ENCODE measurements at places on chromosomes 13 and 19.

GRCh38 chr19:15289673-15290072, 42.7 kb downstream of the BRD4 start:
- DNase-seq: no peak

- no peak for DNase-seq
These were observed 2800.4 kb downstream of the PCDH9 start for GRCh38 chr13:64429691-64430090.

DNA sequence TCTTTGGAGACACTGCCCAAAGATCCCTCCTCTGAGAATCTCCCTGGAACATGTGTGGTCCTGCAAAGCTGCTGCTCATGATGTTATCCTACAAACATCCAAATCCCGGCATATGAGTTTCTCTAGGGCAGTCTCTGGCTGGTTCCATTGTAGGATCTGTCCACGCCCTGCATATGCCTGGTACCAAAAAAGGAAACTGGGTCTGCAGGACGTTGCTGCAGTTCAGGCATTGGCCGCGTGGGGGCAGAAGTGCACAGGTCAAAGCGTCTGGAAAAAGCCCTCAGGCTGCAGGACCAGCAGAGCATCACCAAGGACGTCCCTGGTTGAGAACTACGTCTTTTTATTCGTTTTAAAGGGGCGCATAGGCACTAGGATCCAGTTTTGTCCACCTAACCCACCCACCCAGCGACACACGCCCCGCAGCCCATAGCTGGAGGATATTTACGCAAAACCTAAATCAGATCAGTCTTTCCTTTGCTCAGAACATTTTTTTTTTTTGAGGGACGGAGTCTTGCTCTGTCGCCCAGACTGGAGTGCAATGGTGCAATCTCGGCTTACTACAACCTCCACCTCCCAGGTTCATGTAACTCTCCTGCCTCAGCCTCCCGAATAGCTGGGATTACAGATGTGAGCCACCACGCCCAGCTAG, 12.9 kb upstream of the ZNF564 start:
- peak; percentile 86 for DNase-seq

GRCh38 chr13:44048326-44048725, 168.6 kb downstream of the LACC1 start:
- no peak for DNase-seq

DNA sequence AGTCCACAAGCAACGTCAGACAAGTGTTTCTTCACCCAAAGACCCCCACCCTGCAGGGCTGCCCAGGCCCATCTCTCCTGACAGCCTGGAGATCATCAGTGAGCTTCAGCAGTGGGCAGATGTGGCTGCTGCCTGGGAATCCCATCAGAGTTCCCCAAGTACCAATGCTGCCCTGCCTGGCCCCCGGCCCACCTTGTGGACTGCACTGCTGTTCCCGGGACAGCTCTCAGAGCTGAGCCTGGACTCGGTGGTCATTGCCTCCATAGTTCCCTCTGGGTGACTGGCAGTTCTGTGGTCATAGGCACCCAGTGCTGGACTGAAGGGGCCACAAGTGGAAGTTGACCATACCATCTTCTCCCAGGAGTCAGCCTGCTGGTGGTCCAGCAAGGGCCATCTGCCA, 24.5 kb upstream of the ZNF492 start:
- no peak for DNase-seq

DNA sequence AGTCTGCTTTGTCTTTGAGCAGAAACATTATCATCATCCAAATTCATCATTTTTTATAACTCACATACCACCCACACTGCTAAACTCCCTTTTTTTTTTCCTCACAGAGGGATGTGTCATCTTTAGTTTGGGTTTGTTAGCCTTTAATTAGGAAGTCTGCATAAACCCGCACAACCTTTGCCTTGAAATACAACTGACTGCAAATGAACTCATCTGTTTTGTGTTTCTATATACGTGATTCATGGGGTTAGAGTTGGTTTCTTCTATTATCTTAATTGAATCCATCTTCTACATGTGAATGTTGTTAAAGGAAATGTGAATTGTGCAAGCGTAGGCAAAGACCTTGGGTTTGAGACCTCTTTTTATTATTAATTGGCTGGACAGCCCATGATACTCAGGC, 102.7 kb downstream of the SLAIN1 start:
- peak; percentile 95 for DNase-seq

- DNase-seq: peak; percentile 54
These were observed 76.8 kb upstream of the LRCH1 start for GRCh38 chr13:46476174-46476573.

GRCh38 chr13:92833071-92833470, 393.5 kb upstream of the GPC6 start:
- DNase-seq: peak; percentile 13

GRCh38 chr13:77751513-77752456, 54.3 kb downstream of the SLAIN1 start:
- peak; percentile 58 for DNase-seq

DNA sequence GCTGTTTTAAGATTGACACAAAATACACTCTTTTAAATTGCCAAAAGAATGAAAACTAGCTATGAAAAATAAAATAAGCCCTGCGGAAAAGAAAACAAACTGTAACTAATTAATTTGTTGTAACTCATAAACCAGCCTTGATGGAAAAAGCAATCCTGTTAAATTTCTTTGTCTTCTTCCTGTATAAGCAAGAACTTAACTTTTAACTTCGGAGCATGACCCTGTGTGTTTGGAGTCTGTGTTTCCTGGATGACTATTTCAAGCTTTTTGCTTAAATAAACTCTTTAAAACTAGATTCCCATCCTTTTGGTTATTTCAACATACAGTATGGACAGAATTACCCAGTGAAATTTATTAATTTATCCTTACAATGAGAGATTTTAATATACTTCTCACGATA, 122.6 kb downstream of the TNFRSF19 start:
- no peak for DNase-seq

GRCh38 chr19:33546656-33547055, 25.1 kb upstream of the PEPD start:
- no peak for DNase-seq

DNA sequence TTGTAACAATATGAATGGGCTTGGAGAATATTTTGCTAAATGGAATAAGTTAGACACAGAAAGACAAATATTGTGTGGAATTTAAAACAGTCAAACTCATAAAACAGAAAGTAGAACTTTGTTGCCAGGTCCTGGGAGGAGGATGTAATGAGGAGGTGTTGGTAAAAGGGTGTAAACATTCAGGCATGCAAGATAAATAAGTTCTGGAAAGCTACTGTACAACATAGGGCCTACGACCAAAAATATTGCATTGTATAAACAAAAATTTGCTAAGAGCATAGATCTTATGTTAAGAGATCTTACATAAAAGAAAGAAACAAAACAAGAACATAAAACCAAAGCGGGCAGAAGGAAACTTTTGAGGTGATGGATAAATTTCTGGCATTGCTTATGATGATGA, 1907.8 kb upstream of the PCDH20 start:
- no peak for DNase-seq

DNA sequence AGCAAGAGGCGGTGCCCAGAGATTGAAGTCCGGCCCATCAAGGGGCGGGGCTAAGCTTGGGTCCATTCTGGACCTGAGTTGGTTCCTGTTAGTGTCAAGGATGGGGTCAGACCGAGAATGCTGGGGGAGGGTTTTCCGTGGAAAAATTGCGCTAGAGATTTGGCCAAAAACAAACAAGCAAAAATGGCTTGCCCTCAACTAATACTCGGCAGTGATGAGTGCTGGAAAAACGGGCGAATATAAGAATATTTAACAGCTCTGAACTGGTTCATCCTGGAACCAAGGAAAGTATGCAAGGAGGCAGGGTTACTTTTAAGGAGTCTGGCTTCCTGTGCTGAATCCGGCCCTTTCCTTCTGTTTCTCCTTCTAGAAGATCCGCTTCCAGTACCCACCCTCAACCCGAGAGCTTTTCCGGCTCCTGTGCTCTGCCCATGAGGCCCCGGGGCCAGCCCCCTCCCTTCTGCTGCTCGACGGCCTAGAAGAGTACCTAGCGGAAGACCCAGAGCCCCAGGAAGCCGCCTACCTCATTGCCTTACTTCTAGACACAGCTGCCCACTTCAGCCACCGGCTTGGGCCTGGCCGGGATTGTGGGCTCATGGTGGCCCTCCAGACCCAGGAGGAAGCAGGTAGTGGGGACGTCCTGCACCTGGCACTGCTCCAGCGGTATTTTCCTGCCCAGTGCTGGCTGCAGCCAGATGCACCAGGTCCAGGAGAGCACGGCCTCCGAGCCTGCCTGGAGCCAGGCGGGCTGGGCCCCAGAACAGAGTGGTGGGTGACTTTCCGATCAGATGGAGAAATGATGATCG, 880 bp downstream of the SWSAP1 start:
- DNase-seq: no peak

DNA sequence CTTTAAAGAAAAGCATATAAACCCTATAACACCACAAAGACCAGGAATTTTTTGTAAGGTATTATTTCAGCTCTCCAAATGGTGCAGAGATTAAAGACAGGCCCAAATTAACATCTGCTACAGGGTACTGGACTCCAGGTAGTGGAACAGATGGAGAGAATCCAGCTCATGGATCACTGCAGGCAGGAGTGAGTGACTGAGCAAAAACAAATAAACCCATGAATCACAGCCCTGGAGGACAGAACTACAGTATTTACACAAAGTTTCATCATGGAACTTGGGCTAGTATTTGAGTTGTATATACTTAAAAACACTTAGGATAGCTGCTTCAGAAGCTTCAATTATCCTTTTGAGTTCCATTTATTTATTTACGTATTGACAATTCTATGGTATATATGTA, 132.8 kb upstream of the SPRY2 start:
- peak; percentile 87 for DNase-seq

DNA sequence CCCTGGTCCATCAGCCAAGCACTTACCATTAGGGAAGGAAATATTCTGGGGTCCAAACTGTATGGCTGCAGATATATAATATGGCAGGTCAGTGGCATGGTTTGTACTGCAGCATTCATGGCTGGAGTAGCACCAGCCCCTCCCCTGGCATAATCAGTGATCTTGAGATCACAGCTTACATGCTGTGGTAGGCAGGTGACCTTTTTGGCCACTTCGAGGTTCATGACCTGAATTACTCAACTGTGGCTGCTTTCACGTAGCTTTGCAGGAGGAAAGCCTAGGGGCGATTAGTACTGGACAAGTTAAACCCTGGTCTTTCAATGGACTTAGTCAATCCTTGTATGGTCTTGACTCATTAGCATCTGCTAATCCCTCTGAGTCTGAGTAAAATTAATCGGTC, 169.8 kb downstream of the SPRY2 start:
- no peak for DNase-seq

DNA sequence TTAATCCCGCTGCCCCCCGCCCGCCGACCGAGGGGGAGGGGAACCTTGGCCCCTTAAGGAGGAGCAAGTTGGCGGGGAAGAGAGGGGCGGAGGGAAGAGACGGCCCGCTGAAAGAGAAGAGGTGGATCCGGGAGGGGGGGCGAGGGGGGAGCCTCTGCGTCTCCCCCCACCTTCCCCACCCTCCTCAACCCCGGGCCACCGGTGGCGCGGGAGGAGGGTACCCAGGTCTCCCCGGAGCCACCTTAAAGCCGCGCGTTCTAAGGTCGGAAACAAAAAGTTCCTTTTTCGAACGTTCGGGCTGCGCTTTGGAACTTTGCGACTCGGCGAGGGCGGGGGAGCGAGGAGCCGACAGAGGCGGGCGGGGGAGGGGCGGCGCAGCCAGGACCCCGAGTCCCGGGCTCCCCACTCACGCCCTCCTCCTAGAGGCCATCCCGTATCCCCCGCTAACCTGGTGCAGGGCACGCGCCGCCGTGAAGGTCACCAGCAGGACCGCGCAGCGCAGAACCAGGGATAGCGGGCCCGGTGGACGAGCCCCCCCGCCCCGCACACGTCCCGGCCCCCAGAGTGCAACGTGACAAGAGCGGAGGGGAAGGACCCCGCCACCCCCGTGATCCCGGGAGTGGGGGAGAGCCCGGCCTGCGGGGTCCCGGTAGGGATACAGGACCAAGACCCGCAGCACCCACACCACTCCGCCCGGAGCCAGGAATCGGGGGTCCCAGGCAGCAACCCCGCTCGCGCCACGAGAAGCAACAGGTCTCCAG, 659 bp downstream of the ERF start:
- peak; percentile 41 for DNase-seq

DNA sequence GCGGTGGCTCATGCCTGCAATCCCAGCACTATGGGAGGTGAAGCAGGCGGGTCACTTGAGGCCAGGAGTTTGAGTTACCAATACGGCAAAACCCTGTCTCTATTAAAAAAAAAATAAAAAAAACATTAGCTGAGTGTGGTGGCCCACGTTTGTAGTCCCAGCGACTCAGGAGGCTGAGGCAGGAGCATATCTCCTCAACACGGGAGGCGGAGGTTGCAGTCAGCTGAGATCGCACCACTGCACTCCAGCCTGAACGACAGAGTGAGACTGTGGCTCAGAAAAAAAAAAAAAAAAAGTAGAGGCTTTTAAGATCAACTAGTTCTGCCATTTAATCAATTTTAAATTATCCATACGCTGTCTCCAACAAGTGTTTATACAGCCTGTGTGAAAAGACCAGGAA, 1130.3 kb downstream of the PCDH9 start:
- no peak for DNase-seq

- no peak for DNase-seq
These were observed 46.0 kb downstream of the RGCC start for GRCh38 chr13:41503356-41503755.

DNA sequence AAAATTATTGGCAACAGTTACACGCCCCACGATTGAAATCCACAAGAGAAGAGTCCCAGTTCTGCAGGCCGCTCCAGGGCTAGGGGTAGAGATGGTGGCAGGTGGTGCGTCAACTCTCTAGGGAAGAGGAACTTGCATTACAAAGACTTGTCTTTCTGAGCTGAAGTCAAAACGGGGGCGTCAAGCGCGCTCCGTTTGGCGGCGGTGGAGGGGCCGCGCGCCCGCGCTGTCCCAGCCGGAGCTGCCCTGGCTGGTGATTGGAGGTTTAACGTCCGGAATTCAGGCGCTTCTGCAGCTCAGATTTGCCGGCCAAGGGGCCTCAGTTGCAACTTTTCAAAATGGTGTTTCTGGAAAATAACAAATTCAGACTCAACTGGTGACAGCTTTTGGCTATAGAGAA, 38.9 kb downstream of the SOX1 start:
- DNase-seq: no peak

DNA sequence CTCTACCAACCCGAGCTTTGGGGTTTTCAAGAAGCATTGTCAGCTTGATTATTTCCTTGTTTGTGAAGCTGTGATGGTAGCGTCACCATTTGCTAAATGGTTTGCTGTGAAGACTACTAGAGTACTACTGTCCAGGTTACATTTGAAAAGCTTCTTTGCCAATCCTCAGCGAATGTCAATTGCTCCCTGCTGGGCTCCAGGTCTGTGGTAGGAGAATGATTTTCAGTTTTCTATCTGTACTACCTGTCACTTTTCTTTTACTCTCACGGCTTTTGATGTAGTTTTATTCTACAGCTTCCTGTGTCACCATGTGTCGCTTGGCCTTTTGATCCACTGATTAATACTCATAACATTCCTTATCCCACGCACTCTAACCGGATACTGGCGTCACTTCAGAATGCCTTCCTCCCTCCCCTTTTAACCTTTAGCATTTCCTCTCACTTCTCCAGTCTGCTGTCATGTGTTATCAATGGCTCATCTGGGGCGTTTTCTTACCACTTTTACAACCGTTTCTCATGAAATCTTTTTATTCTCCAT, 7.5 kb upstream of the GPR183 start:
- peak; percentile 91 for DNase-seq
